ENCODE measurements at places on chromosomes 4 and X.
A peak's percentile ranks its signal among the peaks of the same experiment; 100 is the strongest.

DNA sequence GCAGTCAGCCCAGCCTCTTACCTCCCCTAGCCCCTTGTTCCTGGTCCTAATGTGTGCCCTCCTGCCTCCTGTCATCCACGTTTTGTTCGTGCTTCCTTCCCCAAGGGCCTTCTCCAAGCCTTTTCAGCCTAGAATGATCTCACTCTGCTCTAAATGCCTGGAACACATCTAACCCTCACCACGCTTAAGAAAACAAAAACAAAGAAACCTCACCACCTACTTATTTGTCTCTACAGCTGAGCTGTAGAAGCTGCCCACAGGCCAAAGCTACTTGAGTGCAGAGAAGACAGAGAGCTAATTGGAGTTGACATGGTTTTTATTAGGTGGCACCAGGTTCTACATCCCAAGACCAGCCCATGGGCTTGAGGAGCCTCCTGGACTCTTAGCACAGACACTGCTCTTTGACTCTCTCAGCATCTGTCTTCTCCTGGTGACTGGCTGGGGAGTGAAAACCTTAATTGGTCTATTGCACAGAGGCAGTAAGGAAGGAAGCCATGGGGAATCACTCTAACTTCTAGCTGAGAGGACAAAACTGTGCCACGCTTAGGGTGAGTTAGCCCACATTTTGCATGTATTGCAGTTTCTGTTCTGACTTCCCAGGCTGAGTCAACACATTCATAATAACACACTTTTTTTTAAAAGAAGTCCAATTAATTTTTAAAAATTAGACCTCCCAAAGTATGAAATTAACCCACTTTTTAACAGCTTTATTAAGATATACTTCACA, 52.3 kb upstream of the PDK3 start:
- no peak for DNase-seq

GRCh38 chrX:41022566-41022965, 62.7 kb upstream of the USP9X start:
- DNase-seq = no peak

DNA sequence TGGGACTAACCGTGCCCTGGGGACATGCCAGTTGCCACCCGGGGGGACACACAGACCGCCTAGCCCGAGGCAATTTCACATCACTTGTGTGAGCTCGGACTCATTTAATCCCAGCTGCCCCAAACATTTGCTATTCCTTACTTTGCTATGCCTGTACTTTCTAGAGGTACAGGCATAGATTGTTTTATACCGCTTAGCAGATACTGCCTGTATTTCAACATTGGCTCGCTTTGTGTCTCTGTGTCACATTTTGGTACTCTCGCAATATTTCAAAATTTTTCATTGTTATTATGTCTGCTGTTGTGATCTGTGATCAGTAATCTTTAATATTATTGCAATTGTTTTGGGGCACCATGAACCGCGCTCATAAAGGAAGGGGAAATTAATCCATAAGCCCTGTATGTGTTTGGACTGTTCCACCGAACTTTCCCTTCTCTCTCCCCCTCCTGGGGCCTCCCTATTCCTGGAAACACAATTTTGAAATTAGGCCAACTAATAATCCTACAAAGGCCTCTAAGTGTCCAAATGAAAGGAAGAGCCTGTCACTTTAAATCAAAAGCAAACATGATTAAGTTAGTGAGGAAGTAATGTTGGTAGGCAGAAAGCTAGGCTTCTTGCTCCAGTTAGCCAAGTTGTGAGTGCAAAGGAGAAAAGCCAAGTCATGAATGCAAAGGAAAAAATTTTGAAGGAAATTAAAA, 568 bp upstream of the CASP6 start:
- DNase-seq = no peak

- DNase-seq = no peak
These were observed 55.1 kb downstream of the GPAT3 start for GRCh38 chr4:83591056-83591455.

- DNase-seq = no peak
These were observed 5.1 kb downstream of the PSAPL1 start for GRCh38 chr4:7429601-7430078.

GRCh38 chr4:124060261-124060918, 652.1 kb downstream of the ANKRD50 start:
- DNase-seq = no peak

DNA sequence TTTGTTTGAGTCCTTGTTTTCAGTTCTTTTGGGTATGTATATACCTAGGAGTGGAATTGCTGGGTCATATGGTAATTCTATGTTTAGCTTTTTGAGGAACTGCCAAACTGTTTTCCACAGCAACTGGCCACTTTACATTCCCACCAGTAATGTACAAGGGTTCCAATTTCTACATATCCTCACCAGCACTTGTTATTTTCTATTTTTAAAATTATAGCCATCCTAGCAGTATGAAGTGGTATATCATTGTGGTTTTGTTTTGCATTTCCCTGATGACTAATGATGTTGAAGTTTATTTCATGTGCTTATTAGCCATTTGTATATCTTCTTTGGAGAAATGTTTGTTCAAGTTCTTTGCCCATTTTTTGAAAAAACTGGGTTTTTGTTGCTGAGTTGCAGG, 39.6 kb downstream of the TMEM164 start:
- no peak for DNase-seq

- DNase-seq = no peak
These were observed 14.0 kb upstream of the CDKN2AIP start for GRCh38 chr4:183430317-183430993.

DNA sequence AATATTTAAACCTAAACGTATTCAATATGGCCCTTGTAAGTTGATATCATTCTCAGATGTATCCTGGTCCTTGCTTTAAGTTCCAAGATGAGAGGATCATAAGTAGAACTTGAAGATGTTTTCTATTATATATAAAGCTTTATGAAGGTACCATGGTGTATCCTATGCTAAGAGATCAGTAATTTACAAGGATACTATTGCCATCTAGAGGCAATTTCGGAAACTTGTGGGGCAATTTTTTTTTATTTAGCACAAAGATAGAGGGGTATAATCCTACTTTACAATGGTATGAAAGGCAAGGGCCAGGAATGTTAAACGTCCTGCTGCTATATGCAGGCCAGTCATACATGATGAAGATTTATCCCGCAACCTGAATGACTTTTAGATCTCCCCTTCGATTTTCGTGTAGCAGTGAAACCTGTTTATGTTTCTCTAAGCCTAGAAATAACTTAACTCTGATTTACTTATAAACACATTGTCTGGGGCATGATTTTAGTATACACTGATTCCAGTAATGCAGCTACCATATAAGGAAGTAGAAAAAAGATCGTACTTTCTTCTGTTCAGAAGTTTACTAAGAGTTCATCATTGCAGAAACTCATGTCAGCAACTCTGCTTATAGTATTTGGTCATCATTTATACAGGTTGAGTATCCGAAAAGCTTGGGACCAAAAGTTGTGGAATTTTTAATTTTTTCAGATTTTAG, 2.6 kb downstream of the SLC25A31 start:
- peak; percentile 5 for DNase-seq

DNA sequence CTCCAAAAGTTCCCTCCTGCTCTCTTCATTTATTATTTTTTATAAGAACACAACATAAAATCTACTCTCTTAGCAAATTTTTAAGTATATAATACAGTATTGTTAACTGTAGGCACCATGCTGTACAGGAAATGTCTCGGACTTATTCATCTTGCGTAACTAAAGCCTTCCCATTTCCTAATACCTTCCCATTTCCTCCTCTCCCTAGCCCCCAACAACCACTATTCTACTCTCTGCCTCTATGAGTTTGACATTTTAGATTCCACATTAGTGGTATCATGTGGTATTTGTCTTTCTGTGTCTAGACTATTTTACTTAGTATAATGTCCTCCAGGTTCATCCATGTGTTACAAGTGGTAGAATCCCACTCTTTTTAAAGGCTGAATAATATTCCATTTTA, 15.8 kb upstream of the SYTL4 start:
- DNase-seq = no peak
